NCI-H2029 treated with DMSO at 0.1 percent for 48 hours (cell line): ENCODE measurements at places on chromosomes 7 and 10.

GRCh38 chr7:156156734-156157408 lies 344.6 kb upstream of the SHH start:
- no peak for DNase-seq

DNA sequence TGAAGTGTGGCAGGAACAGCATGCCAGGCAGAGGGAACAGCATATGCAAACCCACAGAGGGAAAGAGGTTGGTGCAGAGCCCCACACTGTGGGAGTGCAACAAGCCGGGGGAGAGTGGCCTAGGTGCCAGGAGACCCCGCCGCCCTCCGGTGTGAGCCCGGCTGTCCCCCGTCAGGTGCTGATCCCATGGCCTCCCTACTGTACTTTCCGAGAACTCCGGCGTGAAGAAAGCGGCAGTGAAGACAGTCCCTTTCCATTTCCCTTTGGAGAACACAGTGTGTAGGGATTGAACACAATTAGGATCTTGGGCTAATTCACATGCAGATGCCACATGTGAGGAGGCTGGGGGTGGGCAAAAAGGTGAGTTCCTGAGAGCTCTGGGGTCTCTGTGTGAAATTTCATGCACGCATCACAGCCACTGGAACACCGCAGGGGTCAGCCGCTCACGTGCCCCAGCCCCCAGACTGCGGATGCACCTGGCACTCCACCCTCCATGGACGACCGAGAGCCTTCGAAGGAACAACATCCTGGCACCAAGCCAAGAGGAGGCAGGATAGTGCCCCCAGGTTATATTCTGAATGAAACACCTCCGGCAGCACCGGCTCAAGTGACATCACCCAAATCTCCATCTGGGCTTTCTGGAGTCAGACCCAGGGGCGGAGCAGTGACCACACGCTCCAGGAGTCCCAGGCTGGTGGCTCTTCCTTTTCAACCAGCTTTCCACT lies 82.1 kb upstream of the PPP2R2D start:
- no peak for DNase-seq

- no peak for DNase-seq
These were observed 347.8 kb upstream of the NFE2L3 start for GRCh38 chr7:25804154-25804553.

GRCh38 chr10:74598891-74599566 lies 227.4 kb upstream of the KAT6B start:
- DNase-seq = no peak

DNA sequence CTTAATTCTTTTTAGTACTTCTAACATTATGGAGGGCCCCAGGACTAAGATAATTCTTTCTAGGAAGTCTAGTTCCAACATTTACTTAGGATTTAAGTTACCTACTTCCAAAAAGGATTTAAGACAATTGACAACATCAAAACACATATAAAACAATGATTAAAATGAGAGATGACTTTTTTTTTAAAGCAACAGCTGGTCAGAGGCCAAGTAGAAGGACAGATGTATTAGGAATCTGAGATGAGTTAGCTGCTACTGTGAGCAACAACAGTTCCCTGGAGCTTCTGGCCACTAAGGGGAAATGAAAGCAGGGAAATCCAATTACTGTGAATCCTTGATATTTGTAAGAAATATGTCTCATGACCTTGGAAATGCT lies 222.3 kb downstream of the PHTF2 start:
- no peak for DNase-seq

DNA sequence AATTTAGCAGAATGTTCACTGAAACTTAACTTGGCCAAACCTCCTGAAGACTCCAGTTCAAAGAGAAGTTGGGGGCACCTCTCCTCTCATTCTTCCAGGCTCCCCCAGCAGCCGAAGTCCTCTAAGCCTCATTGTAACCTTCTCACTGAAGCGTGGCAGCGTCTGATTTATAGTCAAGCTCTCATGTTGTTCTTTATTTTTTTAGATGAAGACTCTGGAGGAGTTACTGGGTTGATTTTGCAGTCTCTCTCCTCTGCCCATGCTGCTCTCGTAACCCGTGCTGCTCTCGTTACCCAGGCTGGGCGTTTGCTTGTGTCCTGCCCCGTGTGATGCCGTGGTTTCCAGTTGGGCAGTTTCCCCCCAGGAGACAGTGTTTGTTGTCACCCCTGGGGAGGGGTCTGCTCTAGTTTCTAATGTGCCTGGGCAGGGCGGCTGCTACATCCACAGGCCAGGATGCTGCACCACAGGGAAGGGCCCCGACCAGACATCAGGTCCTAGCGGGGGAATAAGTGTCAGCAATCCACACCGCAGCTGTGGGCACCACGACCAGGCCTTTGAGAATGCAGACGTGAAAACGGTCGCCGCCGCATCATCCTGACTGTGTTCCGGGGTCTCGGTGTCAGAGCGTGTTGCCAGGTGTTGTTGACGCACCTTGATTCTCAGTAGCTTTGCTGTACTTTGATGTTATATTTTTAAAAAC lies 65.2 kb downstream of the WDR37 start:
- DNase-seq = no peak

DNA sequence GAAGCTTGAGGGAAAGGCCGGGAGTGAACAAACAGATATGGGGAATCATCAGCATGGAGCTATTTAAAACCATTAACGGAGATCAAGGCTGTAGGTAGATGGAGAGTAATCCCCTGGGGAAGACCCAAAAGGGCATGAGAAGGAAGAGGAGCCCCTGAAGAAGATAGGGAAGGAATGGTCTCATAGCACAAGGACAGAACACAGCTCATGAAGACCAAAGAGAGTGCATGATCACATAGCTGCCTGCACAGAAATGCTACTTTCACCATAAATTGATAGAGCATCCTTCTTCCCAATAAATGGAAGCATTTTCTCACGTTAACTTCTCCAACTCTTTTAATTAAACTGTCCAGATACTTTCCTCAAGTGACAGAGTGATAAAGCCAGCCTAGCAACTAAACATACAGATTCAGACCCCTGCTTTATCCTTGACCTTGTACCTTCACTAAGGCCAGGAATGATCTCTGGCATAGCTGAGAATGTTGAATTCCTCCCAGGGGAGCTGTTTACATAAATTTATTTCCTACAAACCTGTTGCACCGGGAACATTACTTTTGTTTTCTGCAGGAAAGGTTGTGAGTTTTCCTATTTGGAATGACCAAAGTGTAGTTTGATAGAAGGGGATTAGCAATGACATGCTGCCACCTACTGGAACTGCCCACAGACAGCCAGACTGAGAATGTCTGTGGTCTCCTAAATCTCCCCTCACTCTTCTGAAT lies 110.8 kb upstream of the LRGUK start:
- peak; percentile 38 for DNase-seq

DNA sequence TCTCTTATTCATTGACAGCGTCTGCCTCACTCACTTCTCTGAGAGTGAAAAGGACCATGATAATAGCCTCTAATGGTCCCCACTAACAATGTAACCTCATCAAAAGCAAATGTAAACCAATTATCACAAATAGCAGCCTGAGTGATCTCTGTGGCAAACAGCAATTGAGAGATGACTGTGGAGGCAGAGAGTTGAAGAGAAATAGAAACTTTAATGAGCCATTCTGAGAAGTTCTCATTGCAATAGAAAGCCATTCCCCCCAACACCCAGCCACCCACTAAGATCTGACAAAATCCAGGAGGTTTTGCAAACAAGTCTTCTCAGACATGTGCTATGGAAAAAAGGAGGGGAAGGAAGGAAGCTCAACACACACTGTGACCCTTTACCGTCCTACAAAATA lies 44.2 kb upstream of the RNF148 start:
- no peak for DNase-seq

- no peak for DNase-seq
These were observed 45.3 kb downstream of the WNT2 start for GRCh38 chr7:117277576-117277975.

DNA sequence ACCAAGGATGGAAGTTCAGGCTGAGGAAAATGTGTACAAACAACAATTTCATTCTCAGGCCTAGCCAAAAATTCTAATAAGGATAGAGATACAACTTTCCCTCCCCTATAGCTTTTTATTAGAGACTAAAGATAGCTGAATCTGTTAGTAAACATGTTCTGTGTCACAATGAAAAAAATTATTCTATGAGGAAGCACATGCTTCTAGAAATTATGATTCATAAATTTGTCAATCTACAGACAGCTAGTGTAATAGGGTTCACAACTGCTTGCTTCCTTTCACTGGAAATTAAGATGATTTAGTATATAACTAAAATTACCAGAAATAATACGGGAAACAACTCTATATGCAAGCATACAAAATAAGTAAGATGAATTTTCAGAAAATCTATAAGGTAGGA lies 56.6 kb downstream of the CCDC3 start:
- DNase-seq = no peak

DNA sequence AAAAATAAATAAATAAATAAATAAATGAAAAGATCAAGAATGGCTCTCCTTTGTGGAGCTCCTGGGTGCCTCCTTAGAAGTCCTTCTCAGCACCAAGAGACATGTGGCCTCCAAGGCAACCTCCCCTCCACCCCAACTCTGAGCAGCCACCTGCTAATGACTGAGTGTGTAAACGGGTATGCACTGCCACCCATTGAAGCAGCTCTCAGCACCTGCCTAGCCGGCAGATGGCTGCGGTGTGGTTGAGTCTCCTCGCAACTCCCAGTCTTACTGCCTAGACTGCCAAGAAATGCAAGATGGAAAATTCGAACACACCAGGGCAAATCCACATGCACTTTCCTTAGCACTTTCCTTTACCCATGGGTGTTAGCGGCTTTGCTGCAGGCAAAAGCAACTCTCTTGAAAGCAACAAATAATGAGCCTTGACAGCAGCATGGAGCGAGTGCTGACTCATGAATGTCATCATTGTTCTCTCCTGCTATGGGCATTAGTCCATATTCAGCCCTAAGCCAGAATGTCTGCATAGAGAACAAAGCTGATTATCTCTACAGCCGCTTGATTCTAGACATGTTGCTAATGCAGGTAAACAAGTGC lies 913.9 kb upstream of the AUTS2 start:
- DNase-seq = peak; percentile 56

DNA sequence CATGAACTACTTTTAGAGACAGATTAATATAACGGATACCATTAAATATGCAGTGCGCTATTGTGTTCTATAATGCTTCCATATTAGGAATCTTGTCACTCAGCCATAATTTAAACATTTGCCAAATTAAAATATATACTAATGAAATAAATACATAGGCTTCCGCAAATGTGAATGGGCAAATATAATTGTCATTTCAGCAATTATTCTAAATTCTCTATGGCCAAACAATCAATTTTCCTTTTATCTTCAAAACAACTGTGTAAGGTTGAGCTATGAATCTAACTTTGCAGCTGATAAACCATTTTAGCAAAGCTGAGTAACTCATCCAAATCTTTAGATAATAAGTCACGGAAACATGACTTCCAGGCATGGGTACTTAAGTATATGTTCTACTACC lies 20.7 kb upstream of the TSPAN13 start:
- no peak for DNase-seq

GRCh38 chr10:119391440-119392251 lies 150.9 kb downstream of the RGS10 start:
- no peak for DNase-seq

DNA sequence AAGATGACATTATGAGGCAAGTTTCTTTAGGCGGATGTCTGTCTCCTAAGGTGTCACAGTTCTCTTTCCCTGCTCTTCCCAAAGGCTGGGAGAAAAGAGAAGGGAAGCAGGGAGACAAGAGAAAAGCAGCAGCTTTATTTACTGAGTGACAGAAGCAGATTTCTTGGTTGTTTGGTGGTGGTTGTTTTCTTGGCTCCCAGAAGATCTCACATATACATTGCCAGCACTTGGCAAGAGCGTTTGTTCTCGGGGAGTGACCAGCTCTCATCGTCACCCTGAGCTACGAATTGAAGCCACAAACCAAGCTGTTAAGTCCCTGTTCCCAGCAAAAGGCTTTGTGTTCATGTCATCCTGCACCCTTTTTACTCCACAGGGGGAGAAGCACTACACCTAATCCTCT lies 11.4 kb downstream of the CDHR3 start:
- no peak for DNase-seq

DNA sequence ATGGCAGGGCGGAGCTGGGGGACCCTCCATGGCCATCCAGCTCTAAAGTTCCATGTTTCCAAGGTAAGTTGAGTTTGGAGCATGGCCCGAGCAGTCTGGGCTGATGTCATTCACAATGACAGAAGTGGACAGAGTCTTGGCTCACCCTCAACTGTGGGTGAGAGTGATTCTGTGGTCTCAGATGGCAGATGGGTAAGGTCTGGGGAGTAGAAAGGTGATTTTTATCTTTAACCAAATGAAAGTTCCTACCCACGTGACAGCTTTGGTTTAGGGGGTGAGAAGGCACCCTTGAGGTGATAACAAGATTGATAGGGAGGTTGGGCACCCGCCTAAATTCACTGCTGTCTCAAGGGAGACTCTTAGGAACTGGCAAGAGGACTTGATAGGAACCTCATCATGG lies 57.6 kb upstream of the PDZD8 start:
- DNase-seq = no peak

DNA sequence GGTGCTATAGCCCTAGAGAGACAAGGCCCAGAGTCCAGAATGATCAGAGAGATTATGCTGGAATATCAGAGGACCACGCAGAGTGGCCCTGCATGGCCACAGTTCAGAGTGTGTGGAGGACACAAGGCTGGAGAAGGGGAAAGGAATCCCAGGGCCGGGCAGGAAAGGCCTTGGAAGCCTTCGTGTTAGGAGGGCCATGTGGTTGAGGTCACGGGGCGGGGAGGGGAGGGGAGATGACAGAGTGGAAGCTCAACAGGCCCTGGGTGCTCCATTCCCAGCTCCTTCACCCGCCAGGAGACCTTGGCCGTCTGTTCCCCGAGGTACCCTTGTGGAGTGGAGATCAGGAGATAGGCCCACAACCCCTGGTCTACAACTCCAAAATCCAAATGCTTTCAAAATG lies 13.2 kb upstream of the EN2 start:
- no peak for DNase-seq

DNA sequence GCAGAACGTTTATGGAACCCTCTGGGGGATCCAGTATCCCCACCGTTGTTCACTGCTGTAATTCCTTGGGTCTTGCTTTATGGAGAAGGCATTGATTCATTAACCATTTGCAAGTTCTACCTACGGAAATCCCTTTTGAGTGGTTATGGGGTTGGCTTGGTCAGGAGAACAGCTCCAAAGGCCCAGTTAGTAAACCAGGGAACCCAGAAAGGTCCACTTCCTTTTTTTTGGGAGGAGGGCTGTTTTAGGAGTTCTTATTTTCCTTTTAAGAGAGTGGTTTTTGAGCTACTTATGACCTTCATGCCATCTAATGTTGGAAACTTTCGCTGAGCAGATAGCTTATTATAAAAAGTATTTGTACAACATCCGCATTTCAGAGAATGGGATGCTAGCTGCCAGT lies 1.3 kb downstream of the POR start:
- DNase-seq = no peak
